NCI-H1105 treated with DMSO at 0.1 percent for 48 hours (cell line): ENCODE measurements at places on chromosomes 1 and 21.

- no peak for DNase-seq
These were observed 194.9 kb downstream of the HIVEP3 start for GRCh38 chr1:41723786-41724185.

GRCh38 chr1:112840631-112841624 is 115.1 kb downstream of the SLC16A1 start:
- DNase-seq, result peak; percentile 77

GRCh38 chr1:197171531-197171930 is 25.1 kb upstream of the ASPM start:
- DNase-seq, result no peak

DNA sequence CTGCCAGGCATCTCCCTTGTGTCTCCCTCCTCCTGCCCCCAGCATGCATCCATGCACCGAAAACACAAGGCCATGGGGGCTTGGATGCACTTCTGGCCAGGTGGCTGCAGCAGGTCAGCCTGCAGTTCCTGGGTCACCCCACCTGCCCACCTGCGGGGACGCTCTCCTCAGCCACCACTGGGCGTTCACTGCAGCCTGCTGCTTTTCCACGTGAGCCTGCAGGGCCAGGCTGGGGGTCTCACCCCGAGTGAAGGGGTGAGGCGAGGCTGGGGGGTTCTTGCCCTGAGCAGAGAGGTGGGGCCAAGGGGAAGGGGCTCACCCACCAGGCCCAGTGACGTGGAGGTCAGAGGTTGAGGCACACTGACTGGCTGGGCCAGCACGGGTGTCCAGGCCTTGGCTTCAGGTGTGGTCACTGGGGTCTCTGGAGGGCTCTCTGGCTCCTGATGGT is 64.6 kb downstream of the WNT9A start:
- DNase-seq, result no peak

DNA sequence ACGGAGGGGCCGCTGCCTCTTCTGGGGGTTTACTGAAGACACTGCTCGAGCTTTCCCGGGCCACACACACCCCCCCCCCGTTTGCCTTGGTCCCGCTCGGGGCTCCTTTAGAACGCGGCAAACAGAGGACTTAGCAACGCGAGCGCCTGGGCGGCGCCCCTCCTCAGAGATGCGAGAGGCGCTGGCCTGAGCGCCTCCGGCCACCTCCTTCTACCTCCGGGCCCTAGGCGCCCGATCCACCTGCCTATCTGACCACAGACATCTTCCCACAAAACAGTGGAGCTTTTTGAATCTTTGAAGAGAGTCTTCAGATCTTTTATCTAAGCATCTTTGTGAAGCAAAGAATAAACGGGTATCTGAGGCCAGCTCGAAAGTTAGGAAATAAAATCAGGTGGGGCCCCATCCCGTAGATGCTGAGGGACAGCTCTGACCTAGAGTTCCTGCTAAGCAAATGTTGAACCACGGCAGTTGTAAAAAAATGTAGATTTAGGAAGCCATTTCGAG is 436 bp upstream of the TTLL7 start:
- DNase-seq, result peak; percentile 96

DNA sequence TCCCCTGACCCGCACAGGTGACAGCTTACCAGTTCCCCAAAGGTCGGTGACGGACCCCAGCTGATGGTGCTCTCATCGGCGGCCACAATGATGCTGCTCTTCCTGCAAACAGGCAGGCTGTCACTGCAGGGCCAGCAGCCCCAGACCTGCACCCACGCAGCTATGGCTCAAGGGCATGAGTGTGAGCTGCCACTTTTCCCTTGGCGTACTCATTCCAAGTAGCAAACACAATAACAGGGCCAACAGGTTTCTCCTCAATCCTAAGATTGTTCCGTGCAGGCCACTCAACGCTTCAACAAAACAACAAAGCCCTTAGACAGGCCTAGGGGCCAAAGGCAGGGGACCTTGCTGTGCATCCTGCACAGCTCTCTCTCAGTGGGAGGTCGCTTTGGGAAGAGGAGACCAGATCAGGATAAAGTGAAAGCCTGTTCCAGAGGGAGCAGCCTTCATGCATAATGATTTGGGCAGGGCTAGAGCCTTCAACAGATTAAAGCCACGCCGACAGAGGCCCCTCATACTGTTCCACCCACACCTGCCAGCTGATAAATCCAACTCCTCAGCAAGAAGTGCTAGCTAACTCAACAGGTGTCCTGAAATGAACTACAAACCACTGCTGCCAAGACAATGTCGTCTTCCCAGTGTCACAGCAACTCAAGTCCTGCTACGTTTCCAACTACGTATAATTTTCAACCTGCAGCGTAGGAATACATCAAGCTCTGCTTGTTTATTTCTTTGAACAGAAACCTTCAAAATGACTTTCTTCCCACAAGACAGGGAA is 27.2 kb downstream of the RCC2 start:
- no peak for DNase-seq

DNA sequence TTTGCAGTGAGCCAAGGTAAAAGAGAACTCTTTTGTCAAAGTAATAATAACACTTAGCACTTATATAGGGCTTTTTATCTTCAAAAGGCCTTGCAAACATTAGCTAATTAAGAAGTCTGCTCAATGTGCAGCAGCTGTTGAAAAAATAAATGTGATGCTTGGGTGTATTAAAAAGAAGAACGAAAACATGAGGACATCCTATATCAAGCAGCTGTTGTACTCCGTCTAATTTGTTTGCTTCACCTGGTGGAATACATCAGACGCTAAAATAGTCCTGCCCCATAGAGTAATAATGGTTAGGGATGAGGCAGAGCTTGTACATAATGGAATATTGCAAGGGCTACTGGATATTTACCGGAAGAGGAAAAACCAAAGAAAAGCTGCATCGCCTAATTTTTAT is 299.5 kb downstream of the ST6GALNAC3 start:
- DNase-seq, result peak; percentile 95

DNA sequence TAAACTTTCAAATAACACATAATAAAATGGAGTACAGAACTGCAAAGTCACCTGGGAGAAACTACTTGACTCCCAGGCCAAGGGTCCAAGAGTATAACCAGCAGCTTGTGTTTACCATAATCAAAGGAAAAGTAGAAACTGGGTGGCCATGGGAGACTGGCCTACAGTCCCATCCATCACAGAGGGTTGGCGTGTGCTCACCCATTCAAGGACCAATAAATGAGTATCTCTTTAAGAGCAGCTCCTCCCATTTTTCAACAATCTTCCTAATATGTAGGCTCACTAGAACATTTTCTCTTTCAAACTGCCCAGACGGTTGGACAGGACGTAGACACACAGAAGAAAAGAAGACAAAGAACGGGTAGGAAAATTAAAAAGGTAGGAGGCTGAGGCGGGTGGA is at the start of gene FMO3:
FMO3 (plus strand) TSS at position 302 of the 400 bp plus-strand sequence. CDS start 1,754 bp downstream, outside the sequence.
- DNase-seq, result no peak

DNA sequence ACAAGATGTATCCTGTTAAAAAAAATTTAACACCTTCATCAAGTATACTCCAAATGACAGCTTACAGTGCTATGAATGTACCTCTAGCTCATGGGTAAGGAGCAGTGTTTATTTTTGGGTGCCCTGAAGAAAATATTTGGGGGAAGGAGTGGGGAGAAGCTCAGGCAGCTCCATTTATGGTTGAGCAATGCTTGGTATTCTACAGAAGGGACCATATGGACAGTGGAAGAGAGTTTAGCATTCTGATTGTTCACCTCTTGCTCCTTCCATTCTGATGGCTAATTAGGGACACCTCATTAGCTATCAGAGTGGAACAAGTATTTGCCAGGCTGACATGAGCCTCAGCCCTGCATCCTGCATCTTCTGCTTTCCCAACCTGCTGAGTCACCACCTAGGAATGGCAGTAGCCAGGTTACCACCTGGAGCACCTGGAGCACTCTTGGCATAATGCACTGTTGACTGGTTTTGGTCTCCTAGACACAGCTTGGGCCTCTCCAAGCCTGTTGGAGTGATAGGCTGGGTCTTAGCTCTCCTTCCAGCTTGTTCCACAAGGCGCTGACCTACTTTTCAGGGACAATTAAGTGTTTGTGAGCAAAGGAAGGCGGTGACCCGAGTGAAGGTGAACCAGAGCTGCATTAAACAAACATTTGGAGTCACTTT is 62.0 kb upstream of the MACF1 start:
- DNase-seq, result peak; percentile 68

GRCh38 chr1:80217377-80217986 is 1211.0 kb upstream of the ADGRL4 start:
- DNase-seq, result peak; percentile 51

DNA sequence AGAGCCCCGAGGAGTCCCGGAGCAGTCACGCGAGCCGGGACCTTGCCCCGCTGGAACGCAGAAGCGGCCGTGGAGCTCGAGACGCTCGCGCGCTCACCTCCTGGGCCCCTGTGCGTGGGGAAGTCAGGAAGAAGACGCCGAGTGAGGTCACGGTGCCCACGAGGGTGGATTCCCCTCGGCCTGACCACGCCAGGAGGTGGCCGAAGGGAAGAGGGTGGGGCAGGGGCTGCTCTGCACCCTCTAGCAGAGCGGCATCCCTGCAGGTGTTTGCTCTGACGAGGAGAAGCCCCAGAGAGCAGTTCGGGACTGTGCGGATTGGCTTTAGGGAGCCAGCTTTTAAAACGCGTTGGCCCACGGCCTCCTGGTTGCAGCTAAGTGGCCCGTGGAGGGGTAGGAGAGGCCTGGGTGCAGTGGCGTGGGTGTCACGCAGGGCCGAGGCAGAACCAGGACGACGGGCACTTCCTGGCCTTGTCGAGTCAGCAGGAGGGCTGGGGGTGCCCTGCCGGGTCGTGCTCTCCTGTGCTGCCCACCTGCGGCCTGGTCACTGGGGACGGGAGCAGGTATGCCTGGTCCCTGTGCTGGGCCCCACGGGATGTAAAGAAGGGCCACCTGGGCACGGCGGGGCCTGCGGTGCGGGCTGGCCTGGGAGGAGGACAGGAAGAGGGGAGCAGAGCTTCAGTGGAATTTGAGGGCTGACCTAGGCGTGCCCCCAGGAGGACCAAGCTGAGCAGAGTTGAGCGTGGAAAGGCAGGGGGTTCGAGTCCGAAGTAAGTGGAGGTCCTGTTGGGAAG is 1.0 kb downstream of the PDXK start:
- DNase-seq, result no peak
